ENCODE measurements at places on chromosomes 12 and 14.

DNA sequence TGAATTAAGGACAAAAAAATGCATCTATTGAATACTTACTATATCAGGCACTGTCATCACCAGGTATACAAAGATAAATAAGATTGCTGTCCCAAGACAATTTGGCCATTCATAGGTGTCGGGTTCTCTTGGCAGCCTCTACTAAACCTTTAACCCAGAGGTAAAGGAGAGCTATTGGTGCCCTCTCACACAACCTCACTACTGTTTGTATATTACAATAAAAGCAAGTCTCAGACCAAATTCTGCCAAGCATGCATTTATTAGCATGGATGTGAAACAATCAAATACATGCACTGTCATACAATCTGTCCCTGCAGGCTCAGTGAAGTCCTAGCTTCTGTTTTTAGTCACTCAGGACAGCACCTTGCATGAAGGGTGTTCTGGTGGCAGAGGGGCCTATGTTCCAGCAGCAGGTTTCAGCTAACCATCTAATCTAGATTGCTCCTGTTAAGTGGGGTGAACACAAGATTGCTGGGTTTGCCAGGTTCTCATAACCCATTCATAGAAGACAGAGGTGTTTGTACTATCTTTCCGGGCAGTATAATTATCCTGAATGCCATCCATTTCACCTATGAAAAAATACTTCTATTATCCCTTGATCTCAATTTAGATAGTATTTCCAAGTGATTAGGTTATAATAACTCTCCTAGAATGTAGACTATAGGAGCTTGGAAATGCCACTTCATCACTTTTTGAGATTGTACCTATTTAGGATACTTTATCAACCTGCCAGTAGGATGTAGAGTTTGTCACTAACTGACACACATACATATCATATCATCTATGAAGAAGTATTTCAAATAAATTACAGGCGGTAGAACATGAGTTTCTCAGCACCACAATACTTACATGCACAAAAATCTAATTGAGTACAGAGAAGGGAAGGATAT, 254.0 kb upstream of the KRR1 start:
- no peak overlapping the region for H3K4me3 ChIP-seq
- no peaks in the 10 kb centered on the region for H3K27me3 ChIP-seq
- DNase-seq: no peak
- H3K27ac ChIP-seq: no peak overlapping the region
- no peaks in the 10 kb centered on the region for H3K4me1 ChIP-seq
- H3K36me3 ChIP-seq: no peaks in the 10 kb centered on the region

- H3K4me1 ChIP-seq: no peaks in the 10 kb centered on the region
- no peaks in the 10 kb centered on the region for H3K27me3 ChIP-seq
- no peak for DNase-seq
- H3K36me3 ChIP-seq: no peaks in the 10 kb centered on the region
- no peak overlapping the region for H3K4me3 ChIP-seq
- no peak overlapping the region for H3K27ac ChIP-seq
These were observed 267.8 kb downstream of the KTN1 start for GRCh38 chr14:55847766-55848165.

DNA sequence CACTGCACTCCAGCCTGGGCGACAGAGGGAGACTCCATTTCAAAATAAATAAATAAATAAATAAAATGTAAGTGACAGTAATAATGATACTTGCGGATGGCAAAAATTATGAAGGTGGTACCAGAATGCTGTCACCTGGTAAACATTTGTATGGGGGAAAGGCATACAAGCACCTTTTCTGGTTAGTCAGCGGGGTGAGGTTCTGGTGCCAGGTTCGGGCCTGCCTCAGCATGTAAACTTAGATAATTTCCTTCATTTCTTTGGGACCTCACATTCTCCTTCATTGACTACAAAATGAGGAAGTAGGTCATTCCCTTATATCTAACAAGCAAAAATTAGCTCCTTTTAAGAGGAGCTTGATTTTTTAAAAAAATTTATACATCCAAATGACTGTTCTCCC, 10.8 kb downstream of the VTI1B start:
- no peaks in the 10 kb centered on the region for H3K27me3 ChIP-seq
- no peak overlapping the region for H3K4me3 ChIP-seq
- no peaks in the 10 kb centered on the region for H3K4me1 ChIP-seq
- no peak for DNase-seq
- H3K36me3 ChIP-seq: peaks cover 6% of the 10 kb centered on the region

DNA sequence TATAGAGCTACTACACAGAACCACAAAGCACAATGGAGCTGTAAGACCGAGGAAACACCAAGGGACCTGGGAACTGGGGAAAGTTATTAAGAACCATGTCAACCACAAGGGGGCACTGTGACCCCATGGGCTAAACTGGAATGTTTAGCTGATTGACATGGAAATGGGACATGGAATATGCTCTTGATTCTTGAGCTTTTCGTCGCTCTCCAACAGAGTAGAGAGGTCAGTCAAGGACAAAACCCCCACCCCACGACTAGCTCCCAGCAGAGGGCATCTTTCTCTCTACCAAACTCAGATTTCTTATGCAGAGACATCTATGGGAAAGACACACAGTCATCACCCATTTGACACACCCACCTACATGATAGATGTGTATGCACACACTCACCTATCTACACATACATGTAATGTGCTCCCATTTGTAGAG, 10.1 kb downstream of the NDRG2 start:
- no peak overlapping the region for H3K4me3 ChIP-seq
- no peaks in the 10 kb centered on the region for H3K4me1 ChIP-seq
- no peak overlapping the region for H3K27ac ChIP-seq
- H3K27me3 ChIP-seq: no peaks in the 10 kb centered on the region
- H3K36me3 ChIP-seq: peaks cover 32% of the 10 kb centered on the region
- DNase-seq: peak; percentile 96

DNA sequence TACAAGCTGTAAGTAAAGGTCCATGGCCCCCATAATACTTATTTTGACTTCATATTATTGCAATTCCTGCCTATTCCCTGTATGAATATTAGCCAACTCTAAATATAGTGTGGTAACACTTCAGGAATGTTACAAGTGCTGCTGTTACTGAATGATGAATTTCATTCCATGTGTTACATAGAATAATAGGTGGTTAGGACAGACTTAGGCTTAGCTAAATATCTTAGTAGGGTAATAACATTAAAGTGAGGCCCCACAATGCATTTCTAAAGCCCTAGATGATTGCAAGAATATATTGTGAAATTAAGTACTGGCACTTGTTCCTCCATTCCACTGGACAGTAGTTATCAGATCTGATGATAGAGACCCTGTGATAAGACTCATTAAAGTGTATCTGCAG, 182.7 kb downstream of the PCNX1 start:
- H3K27me3 ChIP-seq: no peaks in the 10 kb centered on the region
- H3K4me1 ChIP-seq: no peaks in the 10 kb centered on the region
- no peak overlapping the region for H3K4me3 ChIP-seq
- H3K27ac ChIP-seq: no peak overlapping the region
- peaks cover 7% of the 10 kb centered on the region for H3K36me3 ChIP-seq

DNA sequence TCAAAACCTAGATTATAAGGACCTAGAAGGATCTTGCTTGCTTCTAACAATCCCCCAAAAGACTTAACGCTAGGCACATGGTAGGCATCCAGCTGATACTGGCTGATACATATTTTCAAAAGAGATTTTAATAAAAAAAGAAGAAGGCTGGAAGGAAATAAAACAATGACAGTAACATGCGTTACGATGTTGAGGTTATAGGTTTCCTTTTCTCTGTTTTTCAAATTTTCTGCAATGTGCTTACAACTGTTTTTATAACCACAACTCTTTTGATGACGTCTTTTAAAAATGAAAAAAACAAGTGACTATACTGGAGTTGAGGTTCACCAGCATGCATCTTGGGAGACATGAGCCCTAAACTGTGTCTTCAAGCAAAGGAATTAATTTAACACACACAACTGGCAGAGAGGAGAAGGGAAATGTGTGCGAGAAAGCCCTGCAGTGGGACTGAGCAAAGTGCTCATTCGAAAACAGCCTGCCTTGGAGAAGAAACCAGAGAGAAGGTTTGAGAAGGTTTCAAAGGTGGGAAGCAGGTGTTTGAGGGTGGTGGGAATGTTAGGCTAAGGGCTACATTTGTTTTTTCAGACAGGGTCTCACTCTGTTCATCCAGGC, 80.4 kb downstream of the DUSP16 start:
- H3K4me3 ChIP-seq: no peak overlapping the region
- H3K27me3 ChIP-seq: no peaks in the 10 kb centered on the region
- peaks cover 13% of the 10 kb centered on the region for H3K36me3 ChIP-seq
- no peak for DNase-seq
- H3K4me1 ChIP-seq: peaks cover 5% of the 10 kb centered on the region

DNA sequence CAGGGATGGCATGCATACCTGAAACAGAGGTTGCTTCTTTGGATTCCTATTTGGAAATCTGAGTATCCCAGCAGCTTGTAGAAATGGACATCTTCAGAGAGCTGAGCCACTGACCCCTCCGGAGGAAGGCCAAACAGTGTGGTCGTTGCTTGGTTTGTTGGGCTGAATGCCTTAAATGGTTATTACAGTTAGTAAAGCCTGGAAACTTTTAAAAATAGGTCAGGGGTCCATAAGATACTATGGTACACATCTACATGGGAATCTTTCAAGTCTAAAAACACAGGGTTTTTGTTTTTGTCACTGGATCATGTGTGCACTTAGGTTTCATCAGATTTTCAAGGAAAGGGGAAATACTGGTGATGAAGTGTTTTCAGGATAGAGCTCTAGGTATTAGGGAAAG, 7.7 kb downstream of the DYRK2 start:
- no peaks in the 10 kb centered on the region for H3K27me3 ChIP-seq
- H3K4me1 ChIP-seq: no peaks in the 10 kb centered on the region
- H3K36me3 ChIP-seq: peaks cover 22% of the 10 kb centered on the region
- no peak for DNase-seq

DNA sequence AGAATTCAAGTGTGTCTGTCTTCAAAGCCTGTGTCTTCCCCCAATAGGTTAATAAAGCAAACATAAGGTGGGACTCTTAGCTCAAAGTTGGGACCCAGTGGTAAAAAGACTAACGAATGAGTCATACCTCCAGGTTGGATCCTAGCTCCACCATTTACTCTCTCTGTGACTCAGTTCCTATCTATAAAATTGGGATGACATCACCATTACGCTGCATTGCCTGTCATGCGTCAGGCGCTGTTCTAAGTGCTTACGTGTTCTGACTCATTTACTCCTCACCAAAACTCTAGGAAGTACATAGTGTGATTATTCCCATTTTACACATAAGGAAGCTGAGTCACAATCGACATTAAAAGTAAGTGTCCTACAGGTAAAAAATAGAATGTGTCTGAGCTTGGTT, 915.8 kb downstream of the VRK1 start:
- H3K36me3 ChIP-seq: no peaks in the 10 kb centered on the region
- no peak for DNase-seq
- no peaks in the 10 kb centered on the region for H3K4me1 ChIP-seq
- no peak overlapping the region for H3K27ac ChIP-seq
- H3K27me3 ChIP-seq: no peaks in the 10 kb centered on the region
- H3K4me3 ChIP-seq: no peak overlapping the region

DNA sequence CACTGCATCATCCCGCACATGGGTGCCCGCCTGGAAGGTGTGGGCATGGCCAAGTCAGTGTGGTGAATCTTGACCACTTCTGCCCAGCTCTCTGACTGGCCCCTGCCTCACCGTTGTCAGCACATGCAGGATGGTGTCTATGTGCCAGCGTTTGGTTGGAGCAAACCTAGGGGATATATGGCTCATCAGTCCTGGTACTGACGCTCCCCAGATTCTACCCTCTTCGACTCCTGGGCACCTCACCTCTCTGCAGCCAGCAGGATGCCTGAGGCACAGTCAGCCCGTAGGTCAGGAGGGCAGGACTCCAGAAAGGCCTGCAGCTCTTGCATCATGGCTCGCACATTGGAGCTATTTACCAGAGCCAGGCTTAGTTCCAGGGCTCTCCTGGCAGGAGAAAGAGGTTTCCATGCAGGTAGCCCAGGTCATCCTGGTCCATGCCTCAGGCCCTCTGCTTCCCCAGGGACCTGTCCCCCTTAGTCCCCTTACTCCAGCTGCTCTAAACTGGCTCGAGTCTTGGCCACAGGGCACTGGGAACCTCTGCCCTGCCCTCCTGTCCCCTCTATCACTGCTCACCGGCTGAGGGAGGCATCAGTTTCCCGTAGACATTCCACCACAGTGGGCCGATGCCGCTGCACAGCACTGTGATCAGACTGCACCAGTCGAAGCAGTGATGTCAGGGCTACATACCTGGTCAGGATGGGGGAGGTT, 4.0 kb downstream of the AP1G2 start:
- H3K4me3 ChIP-seq: no peak overlapping the region
- H3K4me1 ChIP-seq: peaks cover 38% of the 10 kb centered on the region
- no peaks in the 10 kb centered on the region for H3K27me3 ChIP-seq
- peaks cover 28% of the 10 kb centered on the region for H3K36me3 ChIP-seq

DNA sequence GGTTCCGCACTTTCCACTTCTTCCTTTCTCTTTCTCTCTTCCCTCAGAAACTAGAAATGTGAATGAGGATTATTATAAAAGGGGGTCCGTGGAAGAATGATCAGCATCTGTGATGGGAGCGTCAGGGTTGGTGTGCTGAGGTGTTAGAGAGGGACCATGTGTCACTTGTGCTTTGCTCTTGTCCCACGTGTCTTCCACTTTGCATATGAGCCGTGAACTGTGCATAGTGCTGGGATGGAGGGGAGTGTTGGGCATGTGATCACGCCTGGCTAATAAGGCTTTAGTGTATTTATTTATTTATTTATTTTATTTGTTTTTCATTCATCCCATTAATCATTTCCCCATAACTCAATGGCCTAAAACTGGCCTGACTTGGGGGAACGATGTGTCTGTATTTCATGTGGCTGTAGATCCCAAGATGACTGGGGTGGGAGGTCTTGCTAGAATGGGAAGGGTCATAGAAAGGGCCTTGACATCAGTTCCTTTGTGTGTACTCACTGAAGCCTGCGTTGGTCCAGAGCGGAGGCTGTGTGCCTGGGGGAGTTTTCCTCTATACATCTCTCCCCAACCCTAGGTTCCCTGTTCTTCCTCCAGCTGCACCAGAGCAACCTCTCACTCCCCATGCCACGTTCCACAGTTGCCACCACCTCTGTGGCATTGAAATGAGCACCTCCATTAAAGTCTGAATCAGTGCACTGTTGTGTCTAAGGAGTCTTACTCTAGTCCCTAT, 4.6 kb upstream of the ATN1 start:
- no peak for DNase-seq
- no peaks in the 10 kb centered on the region for H3K27me3 ChIP-seq
- H3K27ac ChIP-seq: no peak overlapping the region

DNA sequence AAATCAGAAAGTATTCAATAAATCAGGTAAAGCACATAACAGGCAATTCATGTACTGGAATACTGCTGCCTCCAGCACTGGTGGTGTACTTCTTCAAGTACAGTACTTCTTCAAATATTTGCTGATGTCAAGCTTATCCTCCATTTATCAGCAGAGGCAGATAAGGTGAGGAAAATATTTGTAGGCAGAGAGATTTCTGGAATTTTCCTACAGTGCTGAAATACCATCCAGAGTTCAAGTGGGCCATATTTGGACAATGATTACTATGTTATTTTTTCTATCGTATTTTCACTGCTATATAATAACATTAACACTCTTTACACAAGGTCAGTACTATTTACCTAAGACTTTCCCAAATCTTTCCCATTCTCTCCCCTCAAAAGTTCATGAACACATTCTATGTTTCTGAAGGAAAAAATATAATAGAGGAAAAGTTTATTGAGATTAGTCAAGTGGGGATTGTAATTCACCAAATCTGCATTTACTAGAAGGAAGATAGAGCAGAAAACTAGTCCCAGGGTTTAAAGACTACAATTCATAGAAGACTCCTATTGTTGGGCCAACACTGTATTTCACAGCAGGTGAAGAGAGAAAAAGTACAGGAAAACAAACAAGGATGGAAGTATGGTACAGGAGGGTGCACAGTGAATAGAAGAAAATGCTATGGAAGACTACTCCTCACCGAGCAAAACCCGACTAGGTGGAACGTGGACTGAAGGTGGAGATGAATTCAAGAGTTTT, 141.1 kb downstream of the PAWR start:
- no peak overlapping the region for H3K27ac ChIP-seq
- H3K36me3 ChIP-seq: peaks cover 4% of the 10 kb centered on the region
- no peak overlapping the region for H3K4me3 ChIP-seq
- no peaks in the 10 kb centered on the region for H3K27me3 ChIP-seq
- DNase-seq: no peak

All from spinal cord (tissue), 10 donors.